ENCODE measurements at places on chromosomes 4 and X.
A peak's percentile ranks its signal among the peaks of the same experiment; 100 is the strongest.

DNA sequence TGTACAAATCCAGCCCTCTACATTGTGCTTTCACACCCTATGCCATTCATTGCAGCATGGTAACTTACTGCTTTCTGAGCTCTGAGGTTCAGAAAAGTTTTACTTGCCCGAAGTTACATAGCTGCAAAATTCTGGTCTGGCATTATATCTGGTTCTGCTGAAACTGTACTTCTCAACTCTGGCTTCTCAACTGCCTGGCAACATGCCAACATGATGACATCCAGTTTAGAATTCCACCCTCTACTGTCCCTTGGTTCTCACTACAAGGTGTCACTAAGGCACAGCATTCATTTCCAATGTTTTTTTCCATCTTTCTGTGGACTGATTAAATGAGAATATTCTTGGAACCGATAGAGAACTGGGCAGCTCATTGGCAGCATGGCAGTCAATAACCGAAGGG, 242.9 kb upstream of the PRPS2 start:
- H3K4me3 ChIP-seq: no peak overlapping the region
- DNase-seq: no peak
- H3K27me3 ChIP-seq: no peaks in the 10 kb centered on the region
- H3K36me3 ChIP-seq: no peaks in the 10 kb centered on the region
- no peak overlapping the region for H3K27ac ChIP-seq

DNA sequence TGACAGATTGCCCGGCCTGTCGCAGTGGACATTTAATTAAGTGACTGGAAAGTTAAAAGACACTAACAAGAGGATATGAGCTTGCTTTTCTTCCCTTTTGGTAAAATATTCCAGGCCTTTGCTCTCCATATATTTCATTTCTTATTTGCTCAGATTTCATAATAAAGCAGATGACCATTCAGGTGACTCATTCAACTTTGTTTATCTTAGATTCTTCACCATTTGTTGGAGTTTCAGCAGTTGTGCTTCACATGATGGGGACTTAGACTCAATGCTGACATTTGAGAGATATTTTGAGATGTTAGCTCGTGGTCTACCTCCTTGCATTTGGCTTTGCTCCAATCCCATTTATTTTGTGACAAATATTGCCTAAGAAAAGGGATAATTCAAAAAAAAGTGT, 312.2 kb downstream of the ARHGAP24 start:
- H3K27ac ChIP-seq: no peak overlapping the region
- H3K4me1 ChIP-seq: peaks cover 30% of the 10 kb centered on the region
- no peaks in the 10 kb centered on the region for H3K36me3 ChIP-seq
- DNase-seq: no peak

DNA sequence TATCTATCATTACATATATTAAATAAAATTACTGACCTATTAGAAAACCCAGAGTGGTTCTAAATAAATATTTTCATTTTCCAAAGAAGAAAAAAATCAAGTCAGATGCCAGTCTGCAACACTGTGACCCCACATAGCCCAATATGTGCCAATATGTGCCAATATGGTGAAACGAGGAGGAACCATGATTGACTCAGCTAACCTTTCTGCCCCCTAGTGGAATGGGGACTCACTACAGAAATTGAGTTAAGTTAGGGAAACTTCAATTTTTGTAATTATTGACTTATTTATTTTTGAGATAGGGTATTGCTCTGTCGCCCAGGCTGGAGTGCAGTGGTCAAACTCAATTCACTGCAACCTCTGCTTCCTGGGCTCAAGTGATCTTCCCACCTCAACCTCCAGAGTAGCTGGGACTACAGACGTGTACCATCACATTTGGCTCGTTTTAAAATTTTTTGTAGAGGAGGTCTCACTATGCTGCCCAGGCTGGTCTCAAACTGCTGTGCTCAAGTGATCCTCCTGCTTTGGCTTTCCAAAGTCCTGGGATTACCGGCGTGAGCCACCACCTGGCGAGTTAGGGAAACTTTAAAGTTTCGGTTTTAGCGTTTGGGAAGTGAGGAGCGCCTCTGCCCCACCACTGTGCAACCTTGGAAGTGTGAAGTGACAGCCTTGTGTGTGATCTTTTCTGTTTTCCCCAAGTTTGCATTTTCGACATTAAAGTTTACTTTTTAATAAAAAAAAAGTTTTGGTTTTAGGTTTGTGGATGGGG, 116.8 kb upstream of the SHISA3 start:
- H3K27ac ChIP-seq: no peak overlapping the region
- H3K4me1 ChIP-seq: peaks cover 16% of the 10 kb centered on the region
- DNase-seq: peak; percentile 85
- peak overlapping the region; percentile 17 for H3K4me3 ChIP-seq
- H3K36me3 ChIP-seq: no peaks in the 10 kb centered on the region
- 0 out of 2 replicates have a peak, but pooled peaks cover 3% of the 10 kb centered on the region for H3K27me3 ChIP-seq

DNA sequence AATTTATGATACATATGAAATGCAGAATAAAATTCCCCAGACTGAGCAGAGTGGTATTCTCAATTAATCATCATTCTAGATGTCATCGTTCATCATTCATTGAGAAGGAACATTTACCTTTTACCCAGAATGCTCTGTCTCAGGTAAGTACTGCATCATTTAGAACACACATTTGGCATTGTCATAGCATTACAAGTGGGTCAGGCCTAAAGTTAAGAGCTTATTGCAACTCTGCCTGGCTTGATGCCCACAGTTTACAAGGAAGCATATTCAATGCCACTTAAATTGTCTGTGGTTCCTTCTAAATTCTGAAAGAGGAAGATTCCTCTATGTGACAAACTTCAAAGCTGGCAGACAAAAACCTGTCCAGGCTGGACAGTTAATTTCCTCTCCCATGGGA, 87.3 kb downstream of the CAMK2D start:
- peaks cover 62% of the 10 kb centered on the region for H3K4me1 ChIP-seq
- H3K27me3 ChIP-seq: no peaks in the 10 kb centered on the region
- H3K27ac ChIP-seq: peak overlapping the region; percentile 54
- DNase-seq: no peak
- H3K4me3 ChIP-seq: no peak overlapping the region
- H3K36me3 ChIP-seq: peaks cover 51% of the 10 kb centered on the region

GRCh38 chrX:44025555-44025954, 52.4 kb upstream of the NDP start:
- H3K36me3 ChIP-seq: no peaks in the 10 kb centered on the region
- H3K4me3 ChIP-seq: no peak overlapping the region
- no peaks in the 10 kb centered on the region for H3K4me1 ChIP-seq
- DNase-seq: no peak
- no peaks in the 10 kb centered on the region for H3K27me3 ChIP-seq
- H3K27ac ChIP-seq: no peak overlapping the region

DNA sequence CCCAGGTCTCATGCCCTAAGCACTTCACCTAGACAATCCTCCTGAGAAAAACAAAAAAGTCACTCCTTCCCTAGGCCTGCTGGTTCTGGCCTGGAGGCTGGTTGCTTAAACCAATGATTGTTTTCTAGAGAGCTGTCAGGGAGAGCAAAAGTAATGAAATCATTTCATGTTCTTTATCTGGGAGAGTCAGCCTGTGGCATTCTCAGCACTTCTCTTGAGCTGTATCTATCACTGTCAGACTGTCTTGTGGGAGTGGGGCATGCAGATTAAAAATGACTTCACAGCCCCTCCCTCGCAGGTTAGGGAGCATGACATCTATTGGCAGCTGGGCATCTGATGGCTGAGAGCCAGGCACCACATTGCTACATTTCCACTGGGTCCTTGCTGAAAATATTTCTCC, 20.4 kb upstream of the TMEM154 start:
- no peaks in the 10 kb centered on the region for H3K27me3 ChIP-seq
- DNase-seq: no peak
- no peaks in the 10 kb centered on the region for H3K4me1 ChIP-seq
- H3K36me3 ChIP-seq: no peaks in the 10 kb centered on the region

- DNase-seq: no peak
- H3K36me3 ChIP-seq: no peaks in the 10 kb centered on the region
- H3K27ac ChIP-seq: no peak overlapping the region
- no peak overlapping the region for H3K4me3 ChIP-seq
- H3K4me1 ChIP-seq: no peaks in the 10 kb centered on the region
- no peaks in the 10 kb centered on the region for H3K27me3 ChIP-seq
Measured at GRCh38 chrX:11040405-11040804, 70.7 kb upstream of the HCCS start.

- DNase-seq: no peak
- H3K4me1 ChIP-seq: no peaks in the 10 kb centered on the region
- no peaks in the 10 kb centered on the region for H3K36me3 ChIP-seq
- H3K4me3 ChIP-seq: no peak overlapping the region
Measured at GRCh38 chr4:73944061-73944875, 37.6 kb downstream of the PF4 start.

GRCh38 chr4:106268786-106269185, 47.2 kb downstream of the TBCK start:
- H3K27ac ChIP-seq: no peak overlapping the region
- H3K27me3 ChIP-seq: no peaks in the 10 kb centered on the region
- no peaks in the 10 kb centered on the region for H3K36me3 ChIP-seq

- H3K27me3 ChIP-seq: no peaks in the 10 kb centered on the region
- H3K4me1 ChIP-seq: no peaks in the 10 kb centered on the region
- DNase-seq: no peak
- no peak overlapping the region for H3K4me3 ChIP-seq
- H3K36me3 ChIP-seq: no peaks in the 10 kb centered on the region
Measured at GRCh38 chr4:18203966-18204365, 182.4 kb upstream of the LCORL start.

DNA sequence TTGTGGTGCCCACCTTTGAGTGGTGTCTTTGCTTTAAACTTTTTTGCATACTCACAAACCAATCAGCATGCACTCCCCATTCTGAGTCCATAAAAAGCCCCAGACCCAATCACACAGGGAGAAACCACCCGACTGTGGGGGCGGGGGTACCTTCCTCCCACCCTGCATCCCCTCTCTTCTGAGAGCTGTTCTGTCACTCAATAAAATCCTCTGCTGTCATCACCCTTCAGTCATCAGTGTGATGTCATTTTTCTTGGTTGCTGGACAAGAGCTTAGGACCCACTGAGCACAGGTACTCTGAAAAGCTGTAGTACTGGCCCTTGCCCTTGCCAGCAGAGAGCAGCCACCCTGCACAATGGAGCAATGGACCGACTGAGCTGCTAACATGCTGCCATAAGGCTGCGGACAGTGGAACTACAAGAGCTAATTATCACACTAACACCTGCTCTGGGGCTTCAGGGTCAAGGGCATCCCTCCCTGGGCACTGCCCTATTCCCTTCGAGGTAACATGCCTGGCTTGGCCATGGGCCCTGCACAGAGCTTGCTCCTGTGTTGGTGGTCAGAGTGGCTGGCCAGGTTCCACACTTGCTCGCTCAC, 62.9 kb upstream of the PGRMC2 start:
- H3K27me3 ChIP-seq: no peaks in the 10 kb centered on the region
- no peak overlapping the region for H3K27ac ChIP-seq
- DNase-seq: no peak
- no peaks in the 10 kb centered on the region for H3K36me3 ChIP-seq

- H3K4me3 ChIP-seq: no peak overlapping the region
- no peaks in the 10 kb centered on the region for H3K27me3 ChIP-seq
- no peaks in the 10 kb centered on the region for H3K4me1 ChIP-seq
- H3K36me3 ChIP-seq: peaks cover 30% of the 10 kb centered on the region
Measured at GRCh38 chr4:122360754-122361153, 18.1 kb upstream of the ADAD1 start.

GRCh38 chr4:189656641-189657040, 284.0 kb upstream of the FRG1 start:
- no peaks in the 10 kb centered on the region for H3K4me1 ChIP-seq
- no peak overlapping the region for H3K27ac ChIP-seq
- no peaks in the 10 kb centered on the region for H3K27me3 ChIP-seq
- DNase-seq: no peak
- no peaks in the 10 kb centered on the region for H3K36me3 ChIP-seq

All from Karpas-422 (cell line).